AG10803 (cell line): ENCODE measurements at places on chromosomes 12 and 14.
A peak's percentile ranks its signal among the peaks of the same experiment; 100 is the strongest.

DNA sequence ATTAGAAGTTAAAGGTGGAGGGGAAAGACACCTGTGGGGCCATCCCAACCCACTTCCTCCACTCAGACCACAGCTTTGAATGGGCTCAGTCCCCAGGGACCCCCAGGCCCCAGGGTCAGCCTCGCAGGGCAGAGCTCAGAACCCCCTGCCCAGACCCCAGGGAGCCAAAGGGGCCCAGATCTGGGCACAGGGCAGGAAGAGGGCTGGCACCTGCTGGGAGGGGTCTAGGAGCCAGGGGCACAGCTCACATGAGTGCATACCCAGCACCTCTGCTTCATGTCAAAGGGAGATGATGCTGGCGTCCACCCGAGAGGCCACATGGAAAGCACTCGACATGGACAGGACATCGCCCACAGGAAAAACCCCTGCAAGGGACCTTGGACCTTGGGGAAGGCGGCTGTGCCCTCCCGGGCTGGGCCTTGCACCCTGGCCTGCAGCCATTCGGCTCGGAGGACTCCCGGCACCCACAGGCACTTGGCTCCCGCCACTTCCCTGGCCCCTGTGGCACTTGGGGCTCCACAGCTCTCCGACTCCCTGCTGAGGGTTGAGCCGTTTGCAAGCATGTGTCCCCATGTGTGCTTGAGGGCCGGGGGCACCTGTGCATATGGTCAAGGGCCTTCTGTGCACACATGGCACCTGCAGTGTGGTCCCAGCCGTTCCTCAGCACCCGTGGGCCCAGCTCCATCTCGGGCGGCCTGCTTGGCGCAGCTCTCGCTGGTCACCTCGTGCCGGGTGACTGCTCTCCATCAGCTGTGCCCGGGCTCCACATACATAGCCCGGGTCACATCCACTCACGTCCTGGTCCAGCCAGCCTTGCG is 7.8 kb upstream of the AMN start:
- no peak for DNase-seq

GRCh38 chr12:93699271-93700145 is 22.3 kb downstream of the CRADD start:
- DNase-seq, result peak; percentile 71

- DNase-seq, result peak; percentile 77
Measured at GRCh38 chr12:27142101-27142721, 59.8 kb upstream of the C12orf71 start.

DNA sequence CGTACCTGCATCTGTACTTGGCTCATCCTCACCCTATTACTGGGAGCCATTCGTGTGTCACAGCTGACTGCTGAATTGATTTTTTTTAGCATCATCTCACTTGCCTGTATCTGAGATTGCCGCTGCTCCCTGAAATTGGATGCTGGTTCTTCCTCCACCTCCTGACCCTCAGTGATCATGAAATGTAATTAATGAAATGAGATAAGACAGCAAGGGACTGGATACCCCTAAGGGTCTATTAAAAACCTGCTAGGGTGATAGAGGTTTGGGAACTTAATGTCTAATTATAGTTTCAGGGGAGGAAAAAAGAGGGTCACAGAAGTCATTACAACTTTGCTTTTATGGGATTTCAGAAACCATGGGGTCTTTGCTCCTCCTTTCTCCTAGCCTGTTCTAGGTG is 410.6 kb downstream of the DPF3 start:
- DNase-seq, result no peak

GRCh38 chr12:70418101-70418500 is 52.0 kb downstream of the KCNMB4 start:
- DNase-seq, result peak; percentile 22

GRCh38 chr12:132181570-132182200 is 37.4 kb downstream of the NOC4L start:
- no peak for DNase-seq

GRCh38 chr14:52835122-52835903 is 43.9 kb upstream of the GNPNAT1 start:
- peak; percentile 45 for DNase-seq

GRCh38 chr14:104985675-104986486 is at the start of gene CLBA1:
Gene CLBA1 (plus strand): TSS chr14:104985788. CDS start chr14:104986432, 644 bp downstream.
- peak; percentile 87 for DNase-seq

GRCh38 chr12:62919838-62920237 is 15.1 kb downstream of the PPM1H start:
- peak; percentile 47 for DNase-seq

DNA sequence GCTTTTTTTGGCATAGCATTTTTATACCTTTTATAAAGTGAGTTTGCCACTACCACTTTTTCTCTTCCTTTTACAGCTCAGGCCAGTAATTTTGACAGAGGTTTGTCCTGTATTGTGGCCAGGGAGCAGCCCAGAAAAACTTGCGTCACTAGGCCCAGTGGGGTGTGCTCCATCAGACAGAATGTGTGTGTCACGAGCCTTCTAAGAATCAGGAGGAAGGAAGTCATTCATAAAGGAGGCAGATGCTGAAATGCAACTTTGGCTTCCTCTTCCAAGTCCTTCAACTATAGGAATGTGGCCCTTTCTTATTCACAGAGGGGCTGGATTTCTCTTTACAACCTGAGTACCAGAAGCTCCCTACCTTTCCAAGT is 10.1 kb upstream of the RAB35 start:
- peak; percentile 65 for DNase-seq

GRCh38 chr12:116434155-116435011 is 124.8 kb upstream of the MAP1LC3B2 start:
- peak; percentile 95 for DNase-seq

- DNase-seq, result no peak
Measured at GRCh38 chr12:130828895-130829294, 10.2 kb downstream of the STX2 start.

- no peak for DNase-seq
Measured at GRCh38 chr14:72783741-72784140, 110.2 kb downstream of the DPF3 start.

- no peak for DNase-seq
Measured at GRCh38 chr14:59060841-59061240, 127.6 kb upstream of the DAAM1 start.

- DNase-seq, result peak; percentile 43
Measured at GRCh38 chr12:5965950-5966383, 20.9 kb upstream of the ANO2 start.
